AG08395 (cell line): ENCODE measurements at places on chromosomes 11 and 22.
A peak's percentile ranks its signal among the peaks of the same experiment; 100 is the strongest.

DNA sequence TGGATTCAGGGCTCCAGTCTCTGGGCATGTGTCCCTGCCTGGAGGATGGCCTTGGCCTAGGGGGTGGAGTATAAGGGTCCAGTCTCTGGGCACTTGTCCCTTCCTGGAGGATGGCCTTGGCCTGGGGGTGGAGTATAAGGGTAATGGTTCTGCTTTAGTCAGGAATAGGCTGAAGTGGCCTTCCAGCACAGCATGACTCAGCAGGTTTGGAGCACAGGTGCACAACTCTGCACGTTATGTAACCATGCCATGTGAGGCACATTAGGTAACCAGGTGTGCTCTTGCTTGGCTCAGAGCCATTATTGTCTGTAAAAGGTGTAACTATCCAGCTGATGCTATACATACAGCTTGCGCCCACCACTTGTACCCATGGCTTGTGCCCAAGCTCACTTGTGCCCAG, 48.4 kb upstream of the POLD3 start:
- DNase-seq: no peak

DNA sequence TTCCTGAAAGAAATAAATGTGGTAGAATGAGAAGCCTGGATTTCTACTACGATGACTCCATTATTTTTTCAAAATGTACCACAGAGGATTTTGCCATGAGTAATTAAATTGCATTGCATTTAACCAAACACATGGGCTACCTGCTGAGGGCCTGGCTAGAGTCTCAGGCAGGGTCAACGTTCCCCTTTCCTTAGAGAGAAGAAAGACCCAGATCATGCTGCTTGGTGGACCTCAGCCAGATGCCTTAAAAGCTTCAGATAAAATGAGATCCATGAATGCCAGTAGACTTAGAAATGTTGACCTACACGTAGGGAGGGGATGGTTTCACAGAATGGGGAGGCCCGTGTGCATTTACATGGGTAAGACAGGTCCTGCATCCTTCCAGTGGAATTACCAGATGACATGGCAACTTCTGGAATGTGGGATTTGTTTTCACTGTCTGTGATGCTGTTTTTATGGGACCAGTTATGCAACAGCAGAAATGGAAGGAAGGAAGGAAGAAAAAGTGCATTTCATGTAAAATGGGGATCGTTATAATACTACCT, 1069.4 kb downstream of the NTM start:
- DNase-seq: no peak

GRCh38 chr11:67289226-67289650, at the start of gene ANKRD13D:
ANKRD13D (plus strand) TSS chr11:67289303; CDS start chr11:67289461, 158 bp downstream.
- peak; percentile 91 for DNase-seq

GRCh38 chr11:131852757-131853156, 482.3 kb downstream of the NTM start:
- no peak for DNase-seq

DNA sequence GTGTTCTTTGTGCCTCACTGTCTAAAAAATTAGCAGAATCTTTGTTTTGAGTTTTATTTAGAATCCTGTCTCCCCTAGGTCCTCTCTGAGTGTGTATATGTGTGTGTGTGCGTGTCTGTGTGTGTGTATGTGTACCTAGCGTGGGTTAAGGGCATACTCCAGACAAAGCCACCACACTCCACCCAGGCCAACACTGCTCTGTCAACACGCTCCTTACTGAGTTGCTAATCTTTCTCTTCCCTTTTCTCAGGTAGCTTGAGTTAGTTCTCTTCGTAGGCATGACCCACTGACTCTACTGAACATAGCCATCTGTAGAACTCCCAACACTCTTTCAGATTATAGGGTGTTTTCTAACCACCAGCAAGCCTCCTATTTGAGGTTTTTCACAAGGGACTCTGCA, 131.1 kb downstream of the LRRC4C start:
- DNase-seq: no peak

- DNase-seq: peak; percentile 73
Measured at GRCh38 chr11:63961608-63962412, 12.6 kb upstream of the COX8A start.
